ENCODE measurements at places on chromosomes 7 and 10.

DNA sequence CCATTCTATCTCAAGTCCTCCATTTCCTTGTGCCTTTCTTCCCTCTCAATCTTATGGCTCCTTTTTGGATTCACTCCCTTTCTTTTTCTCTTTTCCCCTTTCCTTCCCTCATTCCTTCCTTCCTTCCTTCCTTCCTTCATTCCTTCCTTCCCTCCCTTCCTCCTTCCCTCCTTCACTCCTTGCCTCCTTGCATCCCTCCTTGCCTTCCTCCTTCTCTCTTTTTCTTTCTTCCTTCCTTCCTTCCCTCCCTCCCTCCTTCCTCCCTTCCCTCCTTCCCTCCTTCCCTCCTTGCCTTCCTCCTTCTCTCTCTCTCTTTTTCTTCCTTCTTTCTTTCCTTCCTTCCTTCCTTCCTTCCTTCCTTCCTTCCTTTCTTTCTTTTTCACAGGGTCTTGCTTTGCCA, 120.1 kb downstream of the SAMD9 start:
- no peak for DNase-seq

DNA sequence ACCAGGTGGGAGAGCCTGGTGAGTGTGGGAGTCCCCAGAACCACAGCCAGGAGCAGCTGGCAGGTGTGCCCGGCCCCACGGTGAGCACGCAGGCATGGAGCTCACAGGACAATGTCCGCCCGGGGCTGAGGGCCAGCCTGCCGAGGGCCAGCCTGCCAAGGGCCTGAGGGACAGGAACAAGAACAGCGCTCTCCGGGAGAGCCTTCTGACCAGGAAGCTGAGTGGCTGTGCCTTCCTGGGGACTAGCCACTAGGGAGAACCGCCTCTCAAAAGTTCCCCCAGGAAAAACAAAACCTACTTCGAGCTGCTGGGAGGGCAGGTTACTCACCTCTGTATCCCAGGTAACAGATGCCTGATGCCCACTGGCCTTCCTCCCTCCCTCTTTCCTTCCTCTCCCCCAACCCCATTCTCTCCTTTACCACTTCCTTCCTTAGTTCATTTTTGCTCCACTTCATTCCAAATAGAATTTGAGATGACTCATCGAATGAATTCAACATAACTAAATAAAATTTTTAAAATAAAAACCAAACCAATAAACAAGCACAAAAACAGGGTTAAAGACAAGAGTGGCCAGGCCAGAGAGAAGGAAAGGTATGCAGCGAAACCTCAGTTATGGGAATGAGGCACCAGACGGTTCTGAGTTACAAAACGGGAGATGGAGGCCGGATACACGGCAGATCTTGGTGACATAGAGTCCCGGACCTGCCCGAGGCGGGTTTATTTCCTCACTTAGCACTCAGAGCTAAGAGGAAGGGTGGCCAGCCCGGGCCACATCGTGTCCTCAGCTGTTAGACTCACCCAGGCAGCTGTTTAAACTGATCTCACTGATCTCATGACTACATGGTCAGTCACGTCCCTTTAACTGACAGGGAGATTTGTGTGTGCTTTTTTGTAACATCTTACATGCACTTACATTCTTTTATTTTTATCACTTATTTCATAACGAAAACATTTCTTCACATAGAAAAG, 128.5 kb downstream of the TNS3 start:
- DNase-seq: peak; percentile 97

DNA sequence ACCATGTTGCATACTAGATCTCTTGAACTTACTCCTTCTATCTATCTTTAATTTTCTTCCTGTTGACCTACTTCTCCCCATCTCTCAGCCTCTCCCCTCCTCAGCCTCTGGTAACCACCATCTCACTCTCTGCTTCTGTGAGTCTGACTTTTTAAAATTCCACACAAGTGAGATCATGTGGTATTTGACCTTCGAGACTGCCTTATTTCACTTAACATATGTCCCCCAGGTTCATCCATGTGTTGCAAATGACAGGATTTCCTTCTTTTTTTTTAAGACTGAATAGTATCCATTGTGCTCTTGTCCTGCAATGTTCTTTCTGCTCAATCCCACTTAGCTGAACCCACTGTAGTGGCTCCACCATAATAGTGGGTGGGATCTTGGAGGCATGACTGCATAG, 51.4 kb upstream of the DNAJC1 start:
- DNase-seq: no peak

DNA sequence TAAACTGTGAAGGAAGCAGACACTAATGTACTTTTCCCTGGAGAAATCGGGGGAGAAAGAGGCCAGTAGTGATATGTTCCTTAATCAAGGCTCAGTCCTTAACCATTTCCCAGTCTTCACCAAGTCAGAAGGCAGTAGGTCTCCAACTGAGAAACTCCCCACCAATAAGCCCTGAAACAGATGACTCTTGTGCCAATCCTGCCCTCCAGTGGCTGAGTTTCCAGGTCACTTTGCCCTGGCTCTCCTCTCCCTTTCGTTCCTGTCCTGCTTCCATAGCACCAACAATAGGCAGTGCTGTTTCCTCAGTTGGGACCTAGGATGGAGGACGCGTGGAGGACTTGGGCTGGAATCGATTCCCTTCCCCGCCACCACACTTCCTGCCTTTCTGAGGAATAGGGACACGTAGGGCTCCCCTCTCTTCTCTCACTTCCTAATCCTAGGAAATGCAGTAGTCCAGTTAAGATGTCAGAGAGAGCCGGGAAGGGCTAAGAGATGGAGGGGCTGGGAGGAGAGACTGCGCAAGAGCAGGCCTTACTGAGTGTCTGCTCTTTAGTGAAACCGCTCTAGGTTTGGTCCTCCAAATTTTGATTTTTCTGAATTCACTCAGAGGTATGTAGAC, 23.4 kb downstream of the ATOH7 start:
- peak; percentile 69 for DNase-seq

DNA sequence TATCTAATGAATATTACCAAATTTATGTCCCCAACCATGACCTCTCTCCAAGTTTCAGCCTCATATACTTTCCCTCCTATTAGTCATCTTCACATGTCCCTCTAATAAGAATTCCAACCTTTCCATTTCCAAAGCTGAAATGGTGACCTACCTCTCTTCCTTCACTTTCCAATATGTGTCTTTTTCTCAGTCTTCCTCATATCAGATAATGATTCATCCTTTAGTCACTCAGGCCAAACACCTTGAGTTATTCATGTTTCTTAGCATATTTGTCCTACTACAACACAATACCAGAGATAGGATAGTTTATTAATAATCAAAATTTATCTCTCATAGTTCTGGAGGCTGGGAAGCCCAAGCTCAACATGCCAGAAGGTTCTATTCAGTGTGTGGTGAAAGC, 318.5 kb upstream of the ZWINT start:
- DNase-seq: no peak

DNA sequence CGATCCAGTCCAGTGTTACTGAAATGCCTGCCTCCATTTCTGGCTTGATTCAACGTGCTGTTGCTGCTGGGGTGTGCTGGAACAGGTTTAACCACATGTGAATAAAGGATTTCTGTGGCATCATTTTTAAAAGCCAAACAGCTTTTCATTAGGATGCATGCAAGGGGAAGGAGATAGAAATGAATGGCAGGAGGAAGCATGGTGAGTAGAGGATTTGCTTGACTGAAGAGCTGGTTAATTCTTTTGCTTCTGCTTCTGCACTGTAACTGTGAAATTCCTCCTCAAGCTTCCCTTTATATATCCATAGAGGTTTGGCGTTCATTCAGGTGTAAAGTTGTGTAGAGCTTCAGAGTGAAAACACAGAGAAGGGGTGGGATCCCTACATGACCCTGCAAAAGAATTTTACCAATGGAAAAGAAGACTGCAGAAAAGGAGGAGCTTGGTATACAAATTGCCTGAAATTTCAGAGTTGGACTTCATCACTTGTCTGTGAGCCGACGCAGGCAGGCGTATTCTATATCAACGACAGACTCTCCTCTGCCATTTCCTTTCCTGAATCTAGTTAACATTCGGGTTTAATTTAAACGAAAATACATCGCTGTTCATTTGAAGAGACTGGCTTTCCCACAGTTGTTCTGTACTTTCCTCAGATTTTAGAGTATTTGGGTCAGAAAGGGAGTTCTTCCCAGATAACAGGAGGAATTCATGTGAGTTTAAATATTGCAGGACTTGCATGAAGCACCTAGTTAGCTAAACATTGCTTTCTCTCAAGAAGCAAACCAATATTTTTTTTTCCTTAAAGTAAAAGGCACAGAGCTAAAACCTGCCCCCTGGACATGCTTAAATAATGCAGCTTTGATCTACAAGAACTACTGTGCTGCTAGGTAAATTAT, at the start of gene SOSTDC1:
Gene SOSTDC1, minus strand, starts transcription at position 270 of the 893 bp plus-strand sequence. Its CDS starts 70 bp downstream, at position 200.
- no peak for DNase-seq

- no peak for DNase-seq
Measured at GRCh38 chr10:96991313-96991841, 159.3 kb downstream of the LCOR start.

DNA sequence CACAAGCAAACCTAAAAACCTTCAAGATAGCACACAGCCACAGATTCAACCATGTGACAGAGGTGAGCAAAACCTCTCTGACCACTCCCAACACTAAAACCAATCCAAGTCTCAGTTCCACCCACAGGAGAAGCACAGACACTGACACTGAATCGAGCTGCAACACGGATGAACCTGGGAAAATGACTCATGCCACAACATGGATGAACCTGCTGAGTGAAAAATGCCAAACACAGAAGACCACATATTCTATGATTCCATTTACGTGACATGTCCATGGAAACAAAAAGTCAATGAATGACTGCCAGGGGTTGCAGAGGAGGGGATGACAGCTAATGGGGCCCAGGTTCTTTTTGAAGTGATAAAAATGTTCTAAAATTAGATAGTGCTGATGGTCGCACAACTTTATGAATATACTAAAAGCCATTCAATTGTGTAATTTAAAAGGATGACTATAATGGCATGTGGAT, 22.0 kb downstream of the CYTH3 start:
- DNase-seq: no peak

- DNase-seq: no peak
Measured at GRCh38 chr7:143236408-143236990, 14.7 kb downstream of the TAS2R40 start.

DNA sequence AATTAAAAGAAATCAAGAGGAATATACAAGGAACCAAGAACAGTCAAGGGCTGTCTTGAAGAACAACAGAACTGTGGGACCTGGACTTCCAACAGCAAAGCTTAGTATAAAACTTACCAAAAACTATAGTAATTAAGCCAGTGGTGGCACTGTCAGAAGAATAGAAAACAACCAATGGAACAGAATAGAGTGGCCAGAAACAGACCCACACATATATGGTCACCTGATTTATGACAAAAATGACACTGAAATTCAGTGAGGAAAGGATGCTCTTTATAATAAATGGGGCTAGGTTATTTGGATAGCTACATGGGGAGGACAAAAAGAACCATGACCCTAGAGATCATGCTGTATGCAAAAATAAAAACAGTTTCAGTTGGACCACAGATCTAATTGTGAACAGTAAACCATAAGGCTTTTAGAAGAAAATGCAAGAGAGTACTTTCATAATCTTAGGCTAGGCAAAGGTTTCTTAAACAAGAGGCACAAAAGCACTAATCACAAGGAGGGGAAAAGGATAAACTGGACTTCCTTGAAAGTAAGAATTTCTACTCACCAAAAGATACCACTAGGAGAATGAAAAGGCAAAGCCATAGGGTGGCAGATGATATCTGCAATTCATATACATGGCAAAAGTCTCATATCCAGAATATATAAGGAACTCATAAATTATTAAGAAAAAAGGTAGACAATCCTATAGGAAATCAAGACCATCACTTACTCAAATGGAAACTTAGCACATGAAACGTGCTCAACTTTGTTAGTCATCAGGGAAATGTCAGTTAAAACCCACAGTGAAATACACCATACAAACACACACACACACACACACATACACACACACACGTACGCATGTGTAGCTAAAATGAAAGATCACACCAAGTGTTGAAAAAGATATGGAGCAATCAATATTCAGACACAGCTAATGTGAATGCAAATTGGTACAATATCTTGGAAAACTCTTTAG, 20.8 kb downstream of the HYCC1 start:
- no peak for DNase-seq

GRCh38 chr10:60591119-60591518, 187.2 kb upstream of the CDK1 start:
- no peak for DNase-seq

GRCh38 chr10:69402386-69402785, 14.3 kb downstream of the TACR2 start:
- no peak for DNase-seq

DNA sequence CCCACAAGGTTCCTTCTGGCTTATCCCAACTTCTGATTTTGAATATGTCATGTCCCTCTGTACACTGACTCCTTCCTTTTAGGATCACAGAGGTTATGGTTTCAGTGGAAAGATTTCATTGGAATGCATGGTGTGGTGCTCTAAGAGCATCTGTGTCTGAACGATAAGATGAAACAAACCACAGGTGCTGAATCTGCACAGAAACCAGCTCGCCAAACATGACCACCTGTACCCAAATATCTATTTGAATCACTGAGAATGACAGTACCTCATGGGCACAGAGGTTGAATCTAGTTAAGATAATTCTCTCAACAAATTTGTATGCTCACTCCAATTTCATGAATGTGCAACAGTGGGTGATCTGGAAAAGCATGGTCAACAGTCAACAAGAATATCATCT, 105.3 kb downstream of the DGKI start:
- DNase-seq: no peak

DNA sequence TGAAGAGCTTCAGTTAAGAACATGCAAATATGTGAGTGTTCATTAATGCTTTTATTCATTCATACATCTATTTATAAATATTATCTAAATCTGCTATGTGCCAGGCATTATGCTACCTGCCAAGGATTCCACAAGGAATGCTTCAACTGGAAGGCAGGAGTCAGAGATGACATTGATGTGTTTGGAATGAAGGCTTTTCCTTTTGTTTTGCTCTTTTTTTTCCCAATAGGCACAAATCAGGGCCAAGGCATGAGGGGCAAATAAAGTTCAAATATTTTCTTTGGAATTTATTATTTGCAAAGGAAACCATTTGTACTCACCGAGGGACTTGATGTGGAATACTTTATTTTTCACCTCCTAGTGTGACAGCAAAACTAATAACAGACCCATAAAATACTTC, 530.3 kb downstream of the ARL4A start:
- no peak for DNase-seq

DNA sequence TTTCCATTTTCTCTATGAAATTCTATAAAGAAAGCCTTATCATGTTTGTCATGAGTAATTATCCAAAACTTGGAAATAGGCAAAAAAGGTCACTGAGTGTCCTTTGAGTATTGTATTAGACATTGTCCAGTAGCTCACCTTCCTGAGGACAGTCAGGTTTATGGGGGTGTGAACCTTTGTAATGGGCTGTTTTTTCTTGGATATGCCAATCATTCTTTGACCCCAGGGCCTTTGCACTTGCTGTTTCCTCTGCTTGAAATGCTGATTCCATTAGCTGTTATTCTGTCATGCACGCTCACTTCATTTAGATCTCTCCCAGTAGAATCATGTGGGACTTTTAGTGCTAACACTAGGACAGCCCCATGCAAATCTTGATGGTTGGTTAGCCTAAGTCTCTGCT, 4.9 kb downstream of the CCDC172 start:
- DNase-seq: no peak

DNA sequence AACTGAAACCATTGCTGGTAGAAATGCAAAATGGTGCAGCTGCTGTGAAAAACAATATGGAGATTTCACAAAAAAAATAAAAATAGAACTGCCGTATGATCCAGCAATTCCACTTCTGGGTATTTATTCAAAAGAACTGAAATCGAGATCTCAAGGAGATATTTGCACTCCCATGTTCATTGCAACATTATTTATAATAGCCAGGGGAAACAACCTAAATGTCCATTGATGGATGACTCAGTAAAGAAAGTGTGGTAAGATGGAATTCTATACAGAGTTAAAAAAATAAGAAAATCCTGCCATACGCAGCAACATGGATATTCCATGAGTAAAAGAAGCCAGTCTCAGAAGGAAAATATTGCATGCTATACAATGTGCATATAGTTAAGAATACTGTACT, 290.6 kb upstream of the GHITM start:
- DNase-seq: no peak
